ENCODE measurements at places on chromosomes 6 and 20.

DNA sequence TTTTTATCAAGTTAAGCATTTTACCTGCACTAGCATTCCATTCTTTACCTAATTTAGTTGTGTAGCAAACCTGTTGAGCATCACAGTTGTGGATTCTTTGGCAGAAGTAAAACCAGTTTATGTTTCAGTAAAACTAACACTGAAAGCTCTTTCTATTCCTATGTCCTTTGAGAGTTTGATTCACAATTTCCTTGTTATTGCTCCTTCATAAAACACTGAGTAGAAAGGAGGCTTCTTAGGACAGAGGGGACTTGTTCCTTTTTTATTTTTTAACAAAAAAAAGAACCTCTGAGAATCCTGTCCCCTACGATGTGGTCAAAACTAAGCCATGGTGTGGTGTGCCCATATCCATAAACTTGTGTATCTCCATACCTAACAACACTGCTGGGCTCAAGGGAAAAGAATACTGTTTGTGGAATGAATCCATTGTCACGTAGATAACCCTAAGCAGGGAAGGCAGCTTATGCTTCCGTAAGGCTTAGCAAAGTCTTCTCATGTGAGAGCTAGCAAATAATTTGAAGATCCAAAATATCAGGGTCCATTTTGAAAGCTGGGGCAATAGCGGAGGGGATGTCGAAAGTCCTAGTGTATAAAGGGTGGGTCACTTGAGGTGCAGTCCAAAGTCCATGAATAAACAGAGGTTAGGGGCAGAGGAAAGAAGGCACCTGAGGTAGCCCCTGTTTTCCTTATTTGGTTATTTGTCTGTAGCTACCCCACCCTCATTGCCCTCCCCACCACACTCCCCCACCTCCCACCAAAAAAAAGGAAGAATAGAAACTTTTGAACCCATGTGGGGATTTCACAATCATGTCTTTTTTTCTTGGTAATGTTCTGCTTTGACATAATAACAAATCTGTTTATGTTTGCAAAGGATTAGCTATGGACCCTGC, 71.0 kb downstream of the PLAGL1 start:
- no peak for DNase-seq

- DNase-seq: no peak
Observed at GRCh38 chr6:130037207-130037811, 18.9 kb downstream of the L3MBTL3 start.

- DNase-seq: peak; percentile 4
Observed at GRCh38 chr6:72616406-72617015, 5.4 kb upstream of the KCNQ5 start.

DNA sequence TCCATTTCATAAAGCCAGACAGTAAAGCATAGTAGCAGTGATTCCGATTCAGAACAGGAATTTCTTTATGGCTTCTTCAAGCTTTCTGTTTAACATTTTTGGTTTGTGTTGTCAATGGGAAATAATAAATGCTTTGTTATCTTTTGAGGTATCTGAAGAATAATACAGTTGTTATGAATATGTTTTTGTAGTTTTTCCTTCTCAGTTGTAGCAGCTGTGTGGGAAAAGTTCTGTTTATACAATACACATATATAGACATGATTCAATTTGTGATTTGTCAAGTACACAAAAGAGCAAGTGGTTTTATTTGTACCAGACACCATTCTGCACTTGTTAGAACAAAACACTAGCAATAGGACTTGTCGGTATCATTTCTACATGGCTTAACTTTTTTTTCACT, 96.6 kb downstream of the CDYL start:
- no peak for DNase-seq

DNA sequence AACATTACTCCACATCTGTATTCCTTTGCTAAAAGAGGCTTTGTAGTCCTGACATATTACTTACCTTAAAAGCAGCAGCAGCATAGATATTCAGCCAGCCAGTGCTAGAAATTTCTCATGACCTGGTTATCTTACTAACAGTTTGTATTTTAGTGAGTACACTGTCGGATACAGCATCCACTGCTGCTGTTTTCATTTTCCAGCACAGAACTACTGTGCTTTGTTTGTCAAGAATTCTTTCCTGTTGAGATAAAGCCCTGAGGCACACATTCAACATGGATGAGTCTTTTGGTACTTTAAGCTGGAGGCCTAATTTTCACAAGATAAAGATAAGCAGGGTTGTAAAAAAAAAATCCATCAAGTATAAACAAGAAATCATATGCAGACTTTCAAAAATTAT, 311.2 kb upstream of the OPRM1 start:
- no peak for DNase-seq

DNA sequence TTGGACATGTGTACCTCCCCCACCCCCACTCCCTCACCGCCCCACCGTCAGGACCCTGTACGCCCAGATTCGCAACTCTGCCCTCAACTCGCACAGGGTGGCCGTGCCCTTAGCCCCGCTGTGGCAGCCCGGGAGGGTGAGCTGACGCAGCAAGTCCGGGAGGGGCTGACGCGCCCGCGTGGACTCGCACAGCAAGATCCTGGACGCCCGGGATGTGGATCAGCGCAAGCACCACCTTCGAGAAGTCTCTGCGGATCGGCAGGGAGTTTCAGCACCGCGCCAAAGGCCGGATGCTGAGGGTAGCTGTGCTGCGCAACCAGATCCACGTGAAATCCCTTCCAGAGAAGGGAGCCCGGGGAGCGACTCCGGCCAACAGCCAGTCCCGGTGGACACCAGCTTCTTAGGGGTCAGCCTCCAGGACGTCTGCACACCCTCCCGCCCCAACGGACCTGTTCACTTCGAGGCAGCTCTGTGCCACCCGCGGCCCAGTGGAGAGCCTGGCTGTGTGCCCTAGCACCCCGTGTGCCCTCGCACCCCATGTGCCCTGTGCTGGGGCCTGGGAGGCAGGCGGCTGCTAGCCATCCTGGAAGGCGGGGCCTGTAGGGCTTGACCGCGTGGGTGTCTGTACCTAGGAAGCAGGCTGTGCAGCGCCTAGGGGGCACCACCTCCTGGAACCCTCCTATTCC, 6.7 kb upstream of the GJA10 start:
- no peak for DNase-seq

DNA sequence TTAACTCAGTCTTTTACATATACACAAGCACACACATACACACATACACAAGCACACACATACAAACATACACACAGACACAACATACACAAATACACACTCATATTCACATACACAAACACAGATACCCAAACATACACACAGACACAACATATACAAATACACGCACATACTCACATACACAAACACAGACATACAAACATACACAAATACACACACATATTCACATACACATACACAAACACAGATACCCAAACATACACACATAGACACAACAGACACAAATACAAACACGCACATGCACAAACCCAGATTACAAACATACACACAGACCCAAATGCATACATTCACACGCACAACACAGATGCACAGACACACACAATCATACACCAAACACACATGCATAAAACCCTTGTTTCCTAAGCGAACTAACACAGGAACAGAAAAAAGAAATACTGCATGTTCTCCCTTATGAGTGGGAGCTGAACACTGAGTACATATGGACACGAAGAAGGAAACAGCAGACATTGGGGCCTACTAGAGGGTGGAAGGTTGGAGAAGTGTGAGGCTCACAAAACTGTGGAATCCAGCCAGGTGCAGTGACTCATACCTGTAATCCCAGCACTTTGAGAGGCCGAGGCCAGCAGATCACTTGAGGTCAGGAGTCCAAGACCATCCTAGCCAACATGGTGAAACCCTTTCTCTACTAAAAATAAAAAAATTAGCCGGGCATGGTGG, 34.2 kb downstream of the PIM1 start:
- DNase-seq: no peak

DNA sequence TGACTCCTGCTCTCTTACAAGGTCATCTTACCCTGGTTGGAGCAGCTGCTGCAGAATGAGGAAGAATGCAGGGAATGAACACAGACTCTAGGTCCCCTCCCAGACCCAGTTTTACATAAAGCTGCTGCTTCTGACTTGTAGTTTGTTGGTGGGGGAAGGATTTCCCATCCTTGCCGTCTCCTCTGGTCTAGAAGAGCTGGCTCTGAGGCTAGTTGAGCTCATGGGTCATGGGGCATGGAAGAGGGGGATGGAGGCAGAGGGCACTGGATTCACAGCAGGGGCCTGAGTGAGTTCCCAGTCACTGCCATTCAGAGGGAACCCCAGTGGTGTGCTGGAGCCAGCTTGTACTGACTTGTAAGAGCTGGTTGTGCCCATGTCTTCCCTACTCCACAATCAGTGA, 9.2 kb upstream of the GUCA1A start:
- DNase-seq: no peak

DNA sequence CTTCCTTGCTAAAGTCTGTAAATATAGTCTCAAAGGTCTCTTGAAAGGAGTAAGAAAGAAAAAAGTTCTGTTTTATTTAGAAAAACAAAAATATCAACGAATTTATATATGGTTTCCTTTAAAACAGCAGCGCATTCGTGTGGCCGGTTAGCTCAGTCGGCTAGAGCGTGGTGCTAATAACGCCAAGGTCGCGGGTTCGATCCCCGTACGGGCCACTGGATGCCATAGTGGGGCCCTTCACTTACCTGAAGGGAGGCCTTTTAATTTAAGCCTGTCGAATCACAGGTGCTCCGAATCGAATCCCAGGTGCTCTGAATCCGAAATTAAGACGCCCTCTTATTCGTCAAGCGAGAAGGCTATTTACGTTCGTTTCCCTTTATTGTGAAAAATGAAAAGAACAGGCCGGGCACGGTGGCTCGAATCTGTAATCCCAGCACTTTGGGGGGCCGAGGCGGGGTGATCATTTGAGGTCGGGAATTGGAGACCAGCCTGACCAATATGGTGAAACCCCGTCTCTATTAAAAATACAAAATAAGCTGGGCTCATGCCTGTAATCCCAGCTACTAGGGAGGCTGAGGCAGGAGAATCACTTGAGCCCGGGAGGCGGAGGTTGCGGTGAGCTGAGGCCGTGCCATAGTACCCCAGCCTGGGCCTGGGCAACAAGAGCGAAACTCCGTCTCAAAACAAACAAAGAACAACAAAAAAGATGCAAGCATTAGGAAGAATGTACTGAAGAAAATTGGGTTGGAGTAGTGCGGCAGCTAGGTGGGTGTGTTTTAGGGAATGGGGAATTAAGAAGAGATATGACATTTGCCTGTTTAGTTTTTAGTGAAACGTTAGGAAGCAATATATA, 195.8 kb upstream of the ZNF184 start:
- DNase-seq: peak; percentile 13

- DNase-seq: no peak
Observed at GRCh38 chr6:125013938-125014660, 51.9 kb downstream of the RNF217 start.

DNA sequence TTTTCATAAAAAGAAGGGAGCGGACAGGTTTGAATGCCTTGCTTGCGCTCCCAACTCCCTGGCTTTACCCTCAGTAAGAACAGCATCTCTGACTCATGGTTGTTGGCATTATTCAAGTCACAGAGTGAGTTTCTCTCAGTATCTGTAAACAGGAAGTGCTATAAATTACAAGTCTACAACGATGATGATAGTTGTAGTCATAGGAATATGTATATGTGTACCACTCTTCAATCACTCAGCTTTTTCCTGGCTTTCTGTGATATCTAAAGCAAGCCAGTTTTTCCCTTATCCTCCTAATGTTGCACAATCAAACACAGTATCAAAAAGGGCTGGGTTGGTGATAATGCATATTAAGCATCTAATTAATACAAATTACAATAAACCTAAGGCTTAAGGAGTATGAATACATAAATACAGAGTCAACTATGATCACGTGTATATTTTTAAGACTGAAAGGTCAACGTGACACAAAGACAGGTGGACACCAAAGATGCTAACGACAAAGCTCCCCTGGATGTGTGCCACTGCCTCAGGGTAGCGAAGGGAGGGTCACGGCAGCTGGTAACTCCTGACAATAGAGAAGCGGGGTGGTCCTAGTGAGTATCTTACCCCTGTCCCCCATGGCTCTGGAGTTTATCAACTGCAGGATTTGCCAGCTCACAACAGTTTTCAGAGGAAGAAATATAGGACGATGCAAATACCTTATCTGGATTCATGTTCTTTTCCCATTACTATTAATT, 202.8 kb downstream of the BTBD9 start:
- DNase-seq: no peak

DNA sequence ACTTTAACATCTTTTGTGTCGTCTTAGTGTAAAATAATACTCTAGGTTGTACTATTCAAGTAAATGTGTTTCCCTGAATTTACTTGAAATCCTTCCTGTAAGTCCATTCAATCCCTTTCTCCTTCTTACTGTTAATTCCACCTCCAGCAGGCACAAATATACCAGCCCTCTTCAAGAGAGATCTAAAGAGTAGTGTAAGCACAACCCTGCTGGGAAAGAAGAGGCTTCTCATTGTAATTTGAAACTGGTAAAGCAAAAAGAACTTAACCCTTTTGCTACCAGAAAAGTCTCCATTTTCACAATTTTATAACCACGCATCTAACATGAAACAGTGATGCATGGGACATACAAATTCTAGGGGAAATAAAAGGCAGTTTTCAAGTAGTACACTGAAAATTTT, at the start of gene BMP5:
Gene BMP5 (minus strand): TSS at position 191 of the 400 bp plus-strand sequence. CDS start 725 bp downstream, outside the sequence.
- no peak for DNase-seq

DNA sequence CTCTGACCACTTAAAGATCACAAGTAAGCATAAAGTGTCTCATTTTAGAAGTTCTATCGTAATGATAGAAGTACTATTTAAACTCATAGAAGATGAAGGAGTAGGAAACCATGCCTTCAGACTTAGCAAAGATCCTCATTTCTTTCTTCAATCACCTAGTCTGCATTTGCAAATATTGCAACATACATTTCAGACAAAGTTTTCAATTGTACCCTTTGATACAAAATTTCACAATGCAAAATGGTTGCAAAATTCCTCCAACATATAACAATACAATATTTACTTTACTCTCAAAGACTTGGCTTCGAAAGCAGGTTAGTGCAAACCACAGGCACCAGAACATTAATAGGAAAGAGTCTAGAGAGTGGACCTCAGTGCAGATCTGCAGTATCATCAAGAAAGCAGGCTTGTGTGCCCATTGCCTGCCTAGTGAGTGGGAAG, 16.1 kb upstream of the ROS1 start:
- no peak for DNase-seq

- no peak for DNase-seq
Observed at GRCh38 chr6:13373488-13373886, 45.1 kb upstream of the TBC1D7 start.

- DNase-seq: no peak
Observed at GRCh38 chr20:15619341-15619740, 953.9 kb downstream of the KIF16B start.

DNA sequence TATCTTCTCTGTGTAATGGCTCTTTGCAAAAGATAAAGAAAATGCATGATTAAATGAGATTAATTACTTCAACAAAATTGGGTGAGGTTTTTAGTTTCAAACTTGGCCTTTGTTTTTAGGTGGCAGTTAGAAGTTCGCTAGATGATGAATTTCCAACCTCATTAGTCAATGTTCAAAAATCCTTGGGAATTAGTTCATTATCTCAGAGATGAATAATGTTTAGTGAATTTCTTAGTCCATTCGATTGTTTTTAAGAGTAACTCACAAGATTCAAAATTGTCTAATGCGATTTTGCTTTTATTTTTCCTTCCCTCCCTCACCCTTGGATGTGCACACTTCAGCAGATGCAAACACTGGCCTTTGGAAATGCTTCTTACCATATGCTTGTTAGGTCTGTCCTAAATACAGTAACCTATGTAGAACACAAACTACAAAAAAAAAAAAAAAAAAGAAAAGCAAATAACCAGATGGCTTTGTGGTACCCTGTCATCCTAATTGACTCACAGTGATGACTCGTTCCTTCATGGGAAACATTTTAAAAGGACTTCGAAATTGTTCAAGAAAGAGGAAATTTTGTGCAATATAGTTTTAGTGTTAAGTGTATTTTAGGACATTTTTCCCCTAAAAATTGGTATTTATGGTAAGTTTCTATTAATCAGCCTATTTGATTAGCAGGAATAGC, 66.7 kb downstream of the FAM229B start:
- DNase-seq: no peak

All from NCI-H1092 treated with DMSO at 0.1 percent for 48 hours (cell line).